ENCODE measurements at places on chromosomes 7 and 10. TPM values are rescaled to one million over a fixed set of nuclear protein-coding genes. Genes with fewer than 3 reads are reported as not detected.

DNA sequence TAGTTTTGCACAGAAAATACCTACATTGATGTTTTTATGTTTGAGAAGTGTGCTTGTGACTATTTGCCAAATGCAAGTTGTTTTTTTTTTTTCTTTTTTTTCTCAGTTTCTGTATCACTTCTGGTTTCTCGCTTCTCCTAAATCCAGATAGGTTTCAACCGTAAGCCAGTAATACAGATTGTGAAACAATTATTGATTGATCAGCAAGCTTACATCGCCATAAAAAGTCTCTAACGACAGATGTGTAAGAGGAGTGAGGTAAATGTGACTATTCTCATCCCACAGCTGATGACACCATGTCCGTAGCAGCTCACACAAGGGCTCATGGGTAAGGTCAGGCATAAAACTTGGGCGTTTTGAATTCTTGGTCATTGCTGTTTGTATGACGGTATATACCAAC lies 202.8 kb upstream of the AKR1E2 start:
- no peak overlapping the region for H3K27ac ChIP-seq
- no peaks in the 10 kb centered on the region for H3K36me3 ChIP-seq
- DNase-seq = no peak
- H3K4me3 ChIP-seq = no peak overlapping the region
- H3K4me1 ChIP-seq = no peaks in the 10 kb centered on the region

DNA sequence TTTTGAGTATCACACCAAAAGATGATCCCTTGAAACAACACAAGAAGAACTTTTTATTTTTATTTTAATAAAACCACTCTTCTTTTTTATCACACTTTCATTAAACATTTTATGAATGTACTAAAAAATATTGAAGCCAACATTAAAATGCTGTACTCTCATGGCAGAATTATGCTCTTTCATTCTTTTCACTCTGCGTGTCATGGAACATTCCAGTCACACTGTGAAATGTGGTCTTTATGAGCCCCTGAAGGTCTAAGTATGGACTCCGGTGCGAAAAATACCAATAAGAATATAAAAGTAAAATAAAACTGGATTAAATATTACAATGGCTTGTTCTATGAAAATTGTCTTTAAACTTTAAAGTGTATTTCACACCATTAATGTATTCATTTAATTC lies 148.4 kb downstream of the TMEM26 start:
- no peaks in the 10 kb centered on the region for H3K36me3 ChIP-seq
- no peak overlapping the region for H3K4me3 ChIP-seq
- DNase-seq = no peak
- H3K27me3 ChIP-seq = no peaks in the 10 kb centered on the region
- H3K4me1 ChIP-seq = no peaks in the 10 kb centered on the region

DNA sequence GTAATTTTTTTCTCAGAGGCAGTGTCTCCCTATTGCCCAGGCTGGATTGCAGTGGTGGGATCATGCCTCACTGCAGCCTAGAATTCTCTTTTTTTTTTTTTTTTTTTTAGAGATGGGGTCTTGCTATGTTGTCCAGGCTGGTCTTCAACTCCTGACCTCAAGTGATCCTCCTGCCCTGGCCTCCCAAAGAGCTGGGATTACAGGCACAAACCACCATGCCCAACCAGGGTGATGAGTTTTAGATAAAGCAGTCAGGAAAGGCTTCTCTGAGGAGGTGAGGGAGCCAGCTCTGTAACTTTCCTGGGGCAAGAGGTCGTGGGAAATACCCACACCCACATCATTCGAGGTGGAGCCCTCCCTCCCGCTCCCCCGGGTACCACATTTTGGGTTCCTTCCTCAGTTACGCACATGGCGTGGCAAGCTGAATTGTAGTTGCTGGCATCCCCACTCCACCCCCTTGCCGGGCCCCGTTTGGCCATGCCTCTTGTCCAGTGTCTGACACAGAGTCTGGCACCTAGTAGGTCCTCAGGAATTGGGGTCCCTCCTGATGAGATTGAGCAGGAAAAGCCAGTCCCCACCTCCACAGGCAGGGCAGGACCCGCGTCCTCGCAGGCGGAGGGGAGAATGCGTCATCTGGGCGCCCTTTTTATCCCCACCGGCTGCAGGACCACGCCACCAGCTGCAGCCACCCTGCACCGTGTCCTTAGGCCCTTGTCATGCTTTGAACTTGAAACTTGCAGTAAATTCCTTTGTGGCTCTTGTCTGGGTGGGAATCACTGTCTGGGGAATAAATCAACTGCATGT lies 43.4 kb downstream of the CLIP2 start:
- no peak for DNase-seq
- no peak overlapping the region for H3K4me3 ChIP-seq
- no peaks in the 10 kb centered on the region for H3K36me3 ChIP-seq
- H3K4me1 ChIP-seq = no peaks in the 10 kb centered on the region

GRCh38 chr10:122306282-122306681 lies 35.2 kb downstream of the BTBD16 start:
- H3K4me3 ChIP-seq = no peak overlapping the region
- DNase-seq = no peak
- H3K27me3 ChIP-seq = no peaks in the 10 kb centered on the region
- H3K36me3 ChIP-seq = no peaks in the 10 kb centered on the region
- 0 out of 2 replicates have a peak, but pooled peaks cover 2% of the 10 kb centered on the region for H3K4me1 ChIP-seq

DNA sequence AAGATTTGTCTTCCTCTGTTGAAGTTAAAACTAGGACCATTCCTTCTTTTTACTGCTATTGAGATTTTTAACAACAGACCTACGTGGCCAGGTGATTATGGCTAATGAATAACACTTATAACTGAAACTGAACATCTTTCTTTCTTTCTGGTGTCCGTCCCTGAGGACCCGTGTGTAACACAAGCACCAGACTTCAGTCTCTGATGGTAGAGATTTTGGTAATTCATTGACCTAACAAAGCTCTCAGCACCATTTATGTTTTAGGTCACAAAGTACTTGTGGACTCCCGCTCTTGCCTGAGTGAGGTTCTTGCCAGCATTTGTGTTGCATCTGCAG lies 40.4 kb upstream of the TMEM229A start:
- H3K4me3 ChIP-seq = no peak overlapping the region
- no peaks in the 10 kb centered on the region for H3K36me3 ChIP-seq
- no peaks in the 10 kb centered on the region for H3K27me3 ChIP-seq
- no peak overlapping the region for H3K27ac ChIP-seq

DNA sequence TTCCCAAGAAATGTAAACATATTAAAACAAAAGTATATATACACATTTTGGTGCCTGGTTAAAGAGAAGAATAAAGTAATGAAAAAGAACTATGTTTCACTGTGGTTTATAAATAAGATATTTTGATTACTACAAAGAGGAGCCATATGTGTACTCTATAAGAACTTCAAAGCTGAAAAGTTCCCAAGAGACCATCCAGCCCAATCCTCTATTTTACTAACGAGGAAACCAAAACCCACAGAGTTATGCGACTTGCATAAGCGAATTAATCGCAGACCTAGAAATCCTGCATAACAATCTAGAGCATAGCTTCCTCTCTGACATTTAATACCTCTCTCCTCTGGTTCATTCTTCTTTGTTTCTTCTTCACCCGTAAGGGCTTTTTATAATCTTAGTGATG lies 937.1 kb downstream of the CNTNAP2 start:
- H3K27me3 ChIP-seq = no peaks in the 10 kb centered on the region
- no peaks in the 10 kb centered on the region for H3K36me3 ChIP-seq
- peak; percentile 24 for DNase-seq
- no peak overlapping the region for H3K4me3 ChIP-seq

DNA sequence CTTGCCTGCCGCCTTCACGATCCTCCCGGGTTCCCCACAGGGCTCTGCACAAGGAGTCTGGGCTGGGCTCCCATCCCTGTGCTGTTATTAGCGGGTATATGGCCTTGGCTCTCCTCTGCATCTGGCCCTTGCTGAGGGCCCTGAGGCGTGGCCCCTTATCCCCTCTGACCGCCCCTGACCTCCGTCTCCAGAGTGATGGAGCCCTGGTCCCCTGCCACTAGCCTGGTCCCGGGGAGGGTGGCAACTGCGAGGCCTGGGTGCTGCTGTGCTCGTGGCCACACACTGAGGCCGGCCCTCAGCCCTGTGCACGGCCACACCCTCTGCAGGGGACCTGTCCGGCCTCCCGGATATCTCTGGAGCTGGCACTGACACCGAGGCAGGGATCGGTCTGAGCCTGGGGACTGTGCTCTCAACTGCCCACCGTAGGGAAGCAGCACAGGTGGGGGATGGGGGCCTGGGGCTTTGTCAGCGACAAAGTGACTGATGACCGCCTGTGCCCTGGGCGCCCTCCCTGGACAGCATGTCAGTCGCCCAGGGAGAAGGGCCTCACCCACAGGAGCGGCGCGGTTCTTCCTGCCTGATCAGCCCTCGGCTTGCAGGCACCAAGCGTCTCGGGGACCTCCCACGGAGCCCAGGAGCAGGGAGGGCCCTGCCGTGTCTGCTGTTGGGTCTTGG lies 72.4 kb downstream of the NKX6-2 start:
- no peak for DNase-seq
- no peaks in the 10 kb centered on the region for H3K36me3 ChIP-seq
- no peak overlapping the region for H3K27ac ChIP-seq
- H3K27me3 ChIP-seq = no peaks in the 10 kb centered on the region
- H3K4me1 ChIP-seq = no peaks in the 10 kb centered on the region

GRCh38 chr10:18607503-18608378 lies 43.6 kb downstream of the NSUN6 start:
- H3K27ac ChIP-seq = no peak overlapping the region
- H3K36me3 ChIP-seq = peaks cover 2% of the 10 kb centered on the region
- no peak overlapping the region for H3K4me3 ChIP-seq
- H3K27me3 ChIP-seq = no peaks in the 10 kb centered on the region
- H3K4me1 ChIP-seq = no peaks in the 10 kb centered on the region

- no peak for DNase-seq
- H3K4me1 ChIP-seq = peaks cover 7% of the 10 kb centered on the region
- no peaks in the 10 kb centered on the region for H3K36me3 ChIP-seq
- no peaks in the 10 kb centered on the region for H3K27me3 ChIP-seq
- no peak overlapping the region for H3K27ac ChIP-seq
- no peak overlapping the region for H3K4me3 ChIP-seq
Measured at GRCh38 chr7:28882869-28883470, 75.2 kb downstream of the TRIL start.

- no peak overlapping the region for H3K27ac ChIP-seq
- DNase-seq = no peak
- H3K27me3 ChIP-seq = no peaks in the 10 kb centered on the region
- H3K36me3 ChIP-seq = no peaks in the 10 kb centered on the region
- H3K4me1 ChIP-seq = no peaks in the 10 kb centered on the region
Measured at GRCh38 chr7:135253851-135254771, 20.5 kb downstream of the STRA8 start.

- H3K27me3 ChIP-seq = no peaks in the 10 kb centered on the region
- H3K4me1 ChIP-seq = peaks cover 10% of the 10 kb centered on the region
- no peak overlapping the region for H3K4me3 ChIP-seq
- H3K36me3 ChIP-seq = no peaks in the 10 kb centered on the region
- no peak overlapping the region for H3K27ac ChIP-seq
Measured at GRCh38 chr7:86956567-86956966, 102.9 kb downstream of the ELAPOR2 start.

DNA sequence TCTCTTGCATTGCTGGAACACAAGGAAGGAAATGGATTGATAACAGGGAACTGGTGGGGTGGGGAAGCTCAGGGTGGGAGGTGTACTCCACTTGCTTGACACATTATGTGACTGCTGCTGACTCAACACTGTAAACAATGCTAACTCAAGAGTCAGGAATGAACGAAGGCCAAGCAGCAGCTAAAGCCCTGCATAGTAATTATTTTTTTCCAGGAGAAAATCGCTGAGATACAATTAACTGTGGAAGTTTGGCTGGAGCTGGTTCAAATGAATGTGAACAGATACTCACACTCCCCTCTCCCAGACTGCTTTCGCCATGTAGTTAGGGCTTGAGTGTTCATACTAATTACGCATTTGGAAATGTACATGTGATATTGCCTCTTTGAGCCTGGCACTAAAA lies 170.9 kb upstream of the AOAH start:
- H3K27ac ChIP-seq = no peak overlapping the region
- no peak overlapping the region for H3K4me3 ChIP-seq
- no peaks in the 10 kb centered on the region for H3K4me1 ChIP-seq
- H3K27me3 ChIP-seq = no peaks in the 10 kb centered on the region
- no peaks in the 10 kb centered on the region for H3K36me3 ChIP-seq

GRCh38 chr10:102824664-102825063 lies 12.5 kb downstream of the CYP17A1 start:
- H3K4me1 ChIP-seq = no peaks in the 10 kb centered on the region
- H3K4me3 ChIP-seq = no peak overlapping the region
- H3K36me3 ChIP-seq = peaks cover 5% of the 10 kb centered on the region
- DNase-seq = no peak

DNA sequence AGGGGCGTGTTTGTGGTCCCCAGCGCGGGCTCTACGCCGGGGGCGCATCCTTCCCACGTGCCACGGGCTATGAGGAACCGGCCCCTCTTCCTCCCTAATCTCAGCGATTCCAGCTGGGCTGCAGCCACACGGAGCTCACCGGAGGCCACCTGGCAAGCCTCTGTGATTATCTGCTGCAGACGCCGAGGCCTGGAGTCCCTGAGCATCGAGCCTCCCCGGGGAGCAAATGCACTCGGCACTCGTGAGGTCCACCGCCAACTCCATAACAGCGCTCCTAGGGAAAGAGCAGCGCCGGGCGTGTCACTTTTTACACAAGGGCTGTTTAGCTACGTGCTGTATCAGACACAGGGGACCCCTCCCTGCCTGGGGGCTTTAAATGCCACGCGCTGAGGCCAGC lies 101.2 kb downstream of the DYNC2I1 start:
- H3K4me1 ChIP-seq = no peaks in the 10 kb centered on the region
- no peaks in the 10 kb centered on the region for H3K27me3 ChIP-seq
- no peak overlapping the region for H3K4me3 ChIP-seq
- H3K27ac ChIP-seq = no peak overlapping the region

GRCh38 chr7:142886866-142887265 lies 1.3 kb upstream of the TRPV6 start:
- H3K27ac ChIP-seq = no peak overlapping the region
- H3K4me3 ChIP-seq = no peak overlapping the region
- H3K4me1 ChIP-seq = peaks cover 3% of the 10 kb centered on the region
- H3K36me3 ChIP-seq = no peaks in the 10 kb centered on the region
- no peaks in the 10 kb centered on the region for H3K27me3 ChIP-seq
- DNase-seq = no peak

Gene CCAR1
- 118 TPM for total RNA-seq

Gene PDGFA
- total RNA-seq = 32.2 TPM

Gene CREB5
- 1.7 TPM for total RNA-seq

Gene WNT16
- total RNA-seq = 1.5 TPM

Gene OR2A42
- total RNA-seq = 0.27 TPM

Gene ADIRF
- total RNA-seq = not detected

Gene DDX56
- total RNA-seq = 70.5 TPM
